Effector memory CD4-positive, alpha-beta T cell (primary cell): ENCODE measurements at places on chromosomes 3 and 15.

- DNase-seq, result no peak
Observed at GRCh38 chr3:122892118-122892960, 97.5 kb downstream of the SLC49A4 start.

GRCh38 chr3:98014268-98014585 lies 20.9 kb downstream of the GABRR3 start:
- DNase-seq, result no peak

- no peak for DNase-seq
Observed at GRCh38 chr15:55707518-55707917, 35.4 kb downstream of the PRTG start.

DNA sequence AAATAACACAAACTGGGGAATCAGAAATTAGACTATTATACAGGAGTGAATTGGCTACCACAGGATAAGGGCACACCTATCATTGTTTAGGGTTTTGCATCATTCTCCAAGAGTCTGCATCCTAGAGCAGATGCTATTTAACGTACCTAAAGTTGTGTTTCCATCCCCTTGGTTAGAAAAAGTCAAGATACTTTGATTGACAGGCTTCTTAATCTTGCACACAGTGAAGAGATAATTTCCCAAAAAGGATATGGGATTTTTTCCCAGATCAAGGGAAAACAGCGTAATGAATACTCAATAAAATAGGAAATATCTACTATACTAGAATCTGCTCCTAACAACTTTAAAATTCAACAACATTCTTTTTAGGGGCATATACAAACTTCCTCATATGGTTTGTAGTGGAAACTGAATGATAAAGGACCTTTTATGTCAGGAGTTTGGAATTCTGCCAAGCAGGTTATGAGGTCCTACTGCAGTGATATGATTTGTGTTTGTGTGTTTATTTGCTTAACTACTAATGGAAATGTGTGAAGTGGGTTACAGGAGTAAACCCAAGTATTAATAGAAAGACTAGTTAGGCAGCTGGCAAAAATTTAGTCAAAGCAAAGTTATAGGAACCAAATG lies 124.1 kb upstream of the MME start:
- no peak for DNase-seq

- DNase-seq, result no peak
Observed at GRCh38 chr15:57156210-57156884, 220.0 kb upstream of the CGNL1 start.

DNA sequence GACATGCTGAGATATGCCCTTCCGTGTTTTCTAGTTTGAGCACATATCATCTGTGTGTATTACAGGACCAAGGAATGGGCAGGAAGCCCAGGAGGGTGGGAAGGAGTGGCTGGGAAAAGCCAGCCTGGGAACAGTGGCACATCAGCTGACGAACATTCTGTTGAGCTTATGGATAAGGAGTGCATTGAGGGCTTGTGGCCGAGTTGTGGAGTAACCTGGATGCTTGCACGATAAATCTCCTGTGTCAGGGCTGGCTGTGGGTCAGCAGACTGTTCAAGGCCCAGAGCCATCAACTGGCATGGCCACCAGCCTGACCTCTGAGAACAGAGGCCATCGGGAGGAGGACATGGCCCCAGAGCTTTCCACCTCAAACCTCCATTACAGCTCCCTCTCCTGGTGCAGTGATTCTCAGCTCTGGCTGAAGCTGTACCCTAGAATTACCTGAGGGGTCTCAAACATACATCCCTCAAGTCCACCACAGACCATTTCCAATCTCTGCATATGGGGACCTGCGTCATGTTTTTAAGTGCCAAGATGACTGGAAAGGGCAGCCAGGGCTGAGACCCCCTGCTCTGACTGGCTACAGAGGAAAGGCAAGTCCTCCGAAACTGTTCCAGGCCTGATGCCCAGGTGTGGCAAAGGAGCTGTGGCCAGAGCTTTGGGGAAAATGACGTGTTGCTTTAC lies 4.8 kb upstream of the VILL start:
- no peak for DNase-seq

DNA sequence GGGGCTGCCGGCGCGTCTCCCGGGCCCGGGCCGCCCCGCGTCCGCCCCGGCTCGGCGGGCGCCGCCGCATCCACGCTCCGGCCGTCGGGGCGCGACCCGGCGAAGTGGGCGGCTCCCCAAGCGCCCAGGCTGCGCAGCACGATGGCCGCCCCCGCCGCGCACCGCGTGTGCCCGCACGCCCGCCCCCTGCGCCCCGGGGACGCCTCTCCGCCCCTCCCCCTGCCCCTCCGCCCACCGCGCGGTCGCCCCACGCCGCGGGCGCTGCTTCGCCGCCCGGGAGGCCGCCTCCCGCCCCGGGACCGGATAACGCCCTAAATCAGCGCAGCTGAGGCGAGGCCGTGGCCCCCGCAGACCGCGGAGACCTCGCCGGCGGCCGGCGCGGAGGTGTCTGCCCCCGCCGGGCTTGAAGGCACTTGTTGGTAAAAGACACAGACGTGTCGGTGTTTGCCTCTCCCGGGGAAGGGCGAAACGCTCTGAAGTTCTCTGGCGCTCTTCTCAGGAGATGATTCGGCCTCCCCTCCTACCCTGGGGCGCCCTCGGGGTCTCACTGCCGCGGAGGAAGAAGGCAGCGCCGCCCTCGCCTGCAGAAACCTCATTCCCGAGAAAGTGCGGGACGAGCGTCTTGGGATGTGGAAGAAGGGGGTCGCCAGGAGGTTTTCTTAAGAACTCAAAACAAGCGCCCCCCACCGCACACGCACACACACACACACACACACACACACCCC lies at the start of gene BNC1:
Gene BNC1 (minus strand): TSS at position 106 of the 725 bp plus-strand sequence. CDS start 36 bp downstream, at position 70.
- DNase-seq, result no peak

GRCh38 chr3:78990156-78990555 lies 777.6 kb downstream of the ROBO1 start:
- DNase-seq, result no peak

GRCh38 chr15:101250873-101251829 lies 697 bp downstream of the CHSY1 start:
- DNase-seq, result no peak

DNA sequence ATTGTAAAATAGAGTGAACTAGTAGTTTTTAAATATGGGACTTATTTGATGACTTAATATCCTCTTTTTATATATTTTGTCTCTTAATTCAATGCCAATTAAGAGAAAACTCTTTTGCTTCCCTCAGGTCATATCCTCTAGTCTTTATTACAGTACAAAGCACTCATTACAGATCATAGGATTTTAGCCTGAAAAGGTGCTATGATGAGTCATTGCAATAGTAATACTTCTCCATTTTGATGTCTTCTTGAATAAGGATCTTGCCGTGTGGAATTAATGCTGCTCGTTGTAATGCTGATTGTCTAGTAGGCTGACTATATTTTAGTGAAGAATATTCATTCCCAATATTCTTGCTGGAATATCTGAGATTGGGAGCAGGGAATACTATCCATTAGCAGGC lies 612.2 kb upstream of the GOLIM4 start:
- DNase-seq, result no peak

DNA sequence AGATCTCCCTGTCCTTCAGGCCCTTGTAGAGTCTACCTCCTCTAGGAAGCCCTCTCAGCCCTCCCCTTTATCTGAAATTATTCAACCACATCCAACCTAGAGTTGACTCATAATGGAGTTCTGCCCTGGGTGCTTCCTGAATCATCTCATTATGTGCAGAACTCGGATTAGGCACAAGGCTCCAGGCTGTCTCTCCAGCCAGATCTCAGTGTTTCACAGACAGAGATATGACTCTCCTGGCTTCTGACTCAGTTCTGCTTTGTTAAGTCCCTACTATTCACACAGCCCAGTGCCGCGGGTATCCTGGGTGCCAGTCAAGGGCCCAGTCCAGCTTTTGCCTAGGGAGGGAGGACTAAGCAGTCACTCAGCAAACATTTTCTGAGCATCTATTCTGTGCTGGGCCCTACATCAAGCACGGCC lies 9.3 kb downstream of the STRA6 start:
- DNase-seq, result no peak

DNA sequence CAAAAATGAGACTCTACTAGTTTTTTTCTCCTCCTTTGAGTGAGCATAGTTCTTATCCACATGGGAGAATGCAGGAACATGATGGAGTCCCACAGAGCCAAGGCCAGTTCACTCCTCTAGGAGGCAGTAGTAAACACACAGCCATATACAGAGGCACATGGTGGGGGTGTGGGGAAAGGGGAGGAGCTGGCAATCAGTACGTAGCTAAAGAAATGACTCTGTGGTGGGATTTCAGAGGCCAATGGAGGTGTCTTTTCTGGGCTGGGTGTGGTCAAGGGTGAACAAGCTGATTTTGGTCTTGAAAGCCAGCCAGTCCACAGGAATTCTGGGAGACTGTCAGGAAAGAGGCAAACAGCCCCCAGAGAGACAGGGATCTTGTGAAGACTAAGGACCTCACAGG lies 6.6 kb upstream of the RAB11A start:
- DNase-seq, result no peak

DNA sequence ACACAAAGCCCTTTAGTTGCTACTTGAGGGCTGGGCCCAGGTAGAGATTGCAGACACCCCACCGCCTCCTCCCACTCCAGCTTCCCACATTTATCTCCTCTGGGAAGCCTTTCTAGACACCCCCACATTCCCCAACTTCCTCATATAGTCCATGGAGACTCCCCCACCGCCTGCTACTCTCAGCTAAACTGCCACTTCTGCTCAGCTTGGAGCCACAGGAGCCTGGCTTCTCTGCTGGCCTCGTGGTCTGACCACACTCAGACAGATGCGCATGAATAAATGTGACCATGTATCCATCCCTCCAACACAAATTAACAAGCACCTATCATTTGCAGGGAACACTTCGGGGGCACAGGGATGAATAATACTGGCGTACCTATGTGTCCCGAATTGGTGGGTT lies 10.5 kb upstream of the ACSBG1 start:
- DNase-seq, result no peak

DNA sequence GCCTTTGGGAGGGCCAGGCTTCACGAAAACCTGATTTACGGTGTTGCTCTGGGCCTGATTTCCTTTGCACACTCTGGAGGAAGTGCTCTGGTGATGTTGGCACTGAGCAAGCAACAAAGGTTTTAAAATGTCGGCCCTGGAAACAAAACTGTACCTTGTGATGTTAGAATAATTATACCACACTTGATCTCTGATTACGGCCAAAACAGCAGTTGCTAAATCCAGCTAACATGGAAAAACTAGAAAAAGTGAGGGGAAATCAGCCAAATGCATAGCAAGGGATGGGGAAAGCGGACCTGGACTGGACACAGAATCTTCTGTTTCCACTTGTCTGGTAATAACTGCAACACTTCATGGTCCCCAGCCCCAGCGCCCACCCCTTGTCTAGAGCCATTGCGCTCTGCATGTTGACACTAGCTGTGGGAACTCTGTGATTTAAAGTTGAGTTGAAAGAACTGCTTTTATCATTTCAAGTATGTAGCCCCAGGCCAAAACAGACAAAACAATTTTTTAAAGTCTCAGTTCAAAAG lies 120.1 kb downstream of the VGLL4 start:
- no peak for DNase-seq

- DNase-seq, result no peak
Observed at GRCh38 chr3:184145111-184145524, 10.0 kb downstream of the EIF2B5 start.

DNA sequence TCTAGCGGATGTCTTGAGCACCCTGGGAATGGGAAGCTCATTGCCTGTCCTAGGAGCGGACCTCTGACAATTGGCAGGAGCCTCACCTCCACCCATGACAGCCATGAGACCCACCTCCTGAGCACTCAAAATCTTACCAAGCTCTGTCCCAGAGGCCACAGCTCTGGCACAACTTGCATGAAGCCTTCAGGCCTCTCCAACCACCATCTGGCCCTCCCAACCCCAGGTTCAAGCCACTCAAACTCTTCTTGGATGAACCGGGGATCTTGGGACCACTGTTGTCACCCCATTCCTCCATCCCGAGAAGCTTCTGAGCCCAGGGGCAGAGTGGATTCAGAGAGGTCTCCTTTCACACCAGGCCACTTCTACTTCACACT lies 1.5 kb downstream of the VIPR1 start:
- DNase-seq, result no peak

- no peak for DNase-seq
Observed at GRCh38 chr3:59968513-59969045, 918.8 kb upstream of the CFAP20DC start.
